Dermis microvascular lymphatic vessel endothelial cell (primary cell): ENCODE measurements at places on chromosomes 5 and 9. TPM values are rescaled to one million over a fixed set of nuclear protein-coding genes. Genes with fewer than 3 reads are reported as not detected.

Gene SPINK6
- not detected in 2 replicates for total RNA-seq

Gene CNTLN
- total RNA-seq, result 4.4 and 5.4 TPM in 2 replicates

Gene HEXB
- 94.5 and 133 TPM in 2 replicates for total RNA-seq

Gene XRCC4
- 2.9 and 4.5 TPM in 2 replicates for total RNA-seq

Gene STK32A
- 0.13 and 0.25 TPM in 2 replicates for total RNA-seq

Gene GTF3C4
- total RNA-seq, result 11.7 and 12.6 TPM in 2 replicates

Gene HSD17B3
- total RNA-seq, result not detected in 2 replicates

Gene TSSK1B
- not detected in 2 replicates for total RNA-seq

Gene GCNT4
- total RNA-seq, result 0.13 TPM in 2 replicates

Gene GPX3
- 8.6 and 15.7 TPM in 2 replicates for total RNA-seq

Gene HTR4
- not detected in 2 replicates for total RNA-seq

Gene MARCHF6
- 34.5 and 68.9 TPM in 2 replicates for total RNA-seq

Gene ACTBL2
- not detected in 2 replicates for total RNA-seq

Gene FBP2
- total RNA-seq, result not detected in 2 replicates

Gene FRRS1L
- under 0.01 TPM in 2 replicates for total RNA-seq

Gene CSF1R
- total RNA-seq, result not detected in 2 replicates

Gene NOXA1
- total RNA-seq, result 1.3 and 2.1 TPM in 2 replicates

Gene RBM22
- 14.9 and 18.8 TPM in 2 replicates for total RNA-seq

Gene MYO10
- 46.1 and 76.5 TPM in 2 replicates for total RNA-seq

Gene DNM1
- total RNA-seq, result 0.13 and 0.38 TPM in 2 replicates

Gene ZFP37
- 0.77 and 1.4 TPM in 2 replicates for total RNA-seq

Gene PIP5K1B
- under 0.01 TPM in 2 replicates for total RNA-seq

Gene GABRB2
- not detected in 2 replicates for total RNA-seq

Gene CHSY3
- total RNA-seq, result 3.0 and 3.4 TPM in 2 replicates

Gene SEMA6A
- 11.8 and 51.1 TPM in 2 replicates for total RNA-seq

Gene NOTCH1
- total RNA-seq, result 70.2 and 159 TPM in 2 replicates

Gene PTGES
- total RNA-seq, result 0.25 and 0.26 TPM in 2 replicates
